GM06990 (cell line): ENCODE measurements at places on chromosomes 6 and 20.

DNA sequence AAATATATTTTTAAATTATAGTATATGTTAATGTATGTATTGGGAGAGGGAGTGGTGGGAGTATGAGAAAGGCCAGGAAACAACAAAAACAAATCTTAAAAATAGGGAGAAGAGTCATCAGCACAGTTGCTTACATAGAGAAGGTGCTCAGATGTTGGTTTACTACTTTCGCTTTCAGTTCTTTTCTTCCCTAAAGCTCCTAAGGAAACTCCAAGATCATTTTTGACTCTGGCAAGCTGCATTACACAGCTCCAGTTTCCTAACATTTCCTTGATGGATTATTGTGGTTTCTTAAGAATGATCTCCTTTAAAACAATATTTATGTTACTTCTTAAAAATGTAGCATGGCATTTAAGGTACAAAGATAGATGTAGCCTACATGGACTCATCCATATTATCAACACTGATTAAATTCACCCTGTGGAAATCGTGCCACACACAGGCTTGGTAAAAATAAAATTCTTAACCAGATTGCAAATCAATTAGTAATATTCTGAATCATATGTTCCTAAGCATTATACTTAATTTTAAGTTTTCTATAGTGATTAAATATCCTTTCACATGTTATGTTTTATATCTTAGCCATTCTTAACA, 118.0 kb upstream of the MAN1A1 start:
- DNase-seq, result no peak

GRCh38 chr6:106223300-106223930, 102.1 kb downstream of the ATG5 start:
- DNase-seq, result peak; percentile 18

GRCh38 chr6:143901885-143902750, 37.8 kb downstream of the ZC2HC1B start:
- DNase-seq, result peak; percentile 58

- no peak for DNase-seq
Observed at GRCh38 chr6:109706513-109706912, 15.4 kb downstream of the FIG4 start.

- DNase-seq, result no peak
Observed at GRCh38 chr6:9044426-9044825, 609.1 kb upstream of the SLC35B3 start.

GRCh38 chr6:66931787-66932186, 1224.8 kb upstream of the EYS start:
- DNase-seq, result no peak

GRCh38 chr20:46200582-46201570, 82.8 kb downstream of the CD40 start:
- no peak for DNase-seq

- no peak for DNase-seq
Observed at GRCh38 chr6:137625808-137626207, 131.6 kb upstream of the OLIG3 start.

- no peak for DNase-seq
Observed at GRCh38 chr6:100465701-100466409, 1.1 kb upstream of the SIM1 start.

DNA sequence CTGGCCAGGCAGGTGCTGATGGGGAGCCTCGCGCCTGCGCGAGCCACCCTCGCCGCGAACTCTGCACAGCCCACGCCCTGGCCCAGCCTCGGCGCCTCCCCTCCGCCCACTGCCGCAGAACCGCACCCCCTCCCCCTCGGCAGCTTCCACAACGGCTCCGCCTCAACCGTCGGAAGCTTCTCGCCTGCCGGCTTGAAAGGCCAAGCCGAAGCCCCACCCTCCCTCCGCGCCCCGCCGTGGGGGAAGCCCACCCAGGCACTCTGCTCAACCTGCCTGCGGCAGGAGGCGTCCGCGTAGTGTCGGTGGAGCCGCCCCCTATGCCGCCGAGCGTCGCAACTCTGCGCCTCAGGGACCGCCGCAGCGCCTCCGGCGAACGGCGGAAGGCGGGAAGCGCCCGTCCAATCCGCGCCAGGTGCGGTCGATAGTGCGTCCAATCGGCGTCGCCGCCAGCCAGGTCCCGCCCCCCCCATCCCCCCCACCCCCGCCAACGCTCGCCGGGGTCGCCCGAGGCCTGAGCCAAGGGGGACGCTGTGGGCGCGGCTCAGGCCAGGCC, at the start of gene SYCP2:
Gene SYCP2, minus strand, starts transcription at position 342 of the 553 bp plus-strand sequence. CDS start 11,224 bp downstream, outside the sequence.
- DNase-seq, result peak; percentile 47

- DNase-seq, result peak; percentile 36
Observed at GRCh38 chr20:58906894-58907293, 54.4 kb downstream of the GNAS start.

GRCh38 chr6:27617046-27617687, 144.3 kb upstream of the ZNF184 start:
- no peak for DNase-seq

GRCh38 chr6:4574007-4574406, 202.2 kb upstream of the CDYL start:
- no peak for DNase-seq

DNA sequence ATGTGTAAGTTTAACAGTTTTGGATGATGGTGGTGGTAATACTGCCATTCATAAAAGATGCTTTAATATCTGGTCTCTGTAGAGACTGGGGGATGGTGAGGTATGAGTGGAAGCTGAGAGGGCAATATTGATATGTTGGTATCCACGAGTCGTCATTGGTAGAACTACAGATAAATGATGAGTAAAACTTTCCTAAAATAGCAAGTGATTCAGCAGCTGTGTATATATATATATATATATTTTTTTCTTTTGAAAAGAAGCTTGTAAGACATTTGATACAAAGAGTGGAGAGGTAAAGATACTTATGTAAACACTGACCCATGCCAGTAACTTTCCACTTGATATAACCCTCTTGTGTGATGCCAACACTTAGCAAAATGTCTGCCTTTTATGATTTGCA, 41.7 kb upstream of the CITED2 start:
- no peak for DNase-seq

DNA sequence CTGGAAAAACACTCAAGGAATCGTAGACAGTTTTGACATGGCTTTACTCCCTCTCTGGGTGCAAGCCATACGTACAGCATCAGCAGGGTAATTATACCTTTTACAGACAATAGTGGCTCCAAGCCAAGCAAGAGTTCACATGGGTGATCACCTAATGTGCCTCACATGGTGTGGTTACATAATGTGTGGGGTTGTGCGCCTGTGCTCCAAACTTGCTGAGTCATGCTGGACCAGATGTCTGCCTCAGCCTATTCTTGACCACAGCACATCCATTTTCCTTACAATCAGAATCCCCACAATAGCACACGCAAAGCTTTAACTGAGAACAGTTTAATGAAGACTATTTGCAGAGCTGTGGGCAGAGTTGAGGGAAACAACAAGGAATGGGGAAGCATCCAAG, 74.5 kb downstream of the ALDH8A1 start:
- DNase-seq, result no peak

DNA sequence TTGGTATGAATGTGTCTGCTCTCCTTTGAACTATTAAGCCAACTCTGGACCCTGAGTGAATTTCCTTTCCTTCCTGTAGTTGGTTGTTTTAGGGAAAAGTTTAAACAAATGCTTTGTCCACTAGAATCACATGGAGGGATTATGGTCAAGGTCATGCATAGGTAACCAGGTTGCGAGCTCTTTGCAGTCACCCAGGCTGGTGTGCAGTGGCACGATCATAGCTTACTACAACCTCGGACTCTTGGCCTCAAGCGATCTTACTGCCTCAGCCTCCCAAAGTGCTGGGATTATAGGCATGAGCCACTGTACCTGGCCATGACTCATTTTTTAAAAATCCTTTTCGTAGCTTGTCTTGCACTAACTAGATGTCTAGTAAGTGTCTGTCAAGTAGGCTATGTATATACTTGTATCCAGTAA, 88.0 kb upstream of the SOX4 start:
- no peak for DNase-seq

DNA sequence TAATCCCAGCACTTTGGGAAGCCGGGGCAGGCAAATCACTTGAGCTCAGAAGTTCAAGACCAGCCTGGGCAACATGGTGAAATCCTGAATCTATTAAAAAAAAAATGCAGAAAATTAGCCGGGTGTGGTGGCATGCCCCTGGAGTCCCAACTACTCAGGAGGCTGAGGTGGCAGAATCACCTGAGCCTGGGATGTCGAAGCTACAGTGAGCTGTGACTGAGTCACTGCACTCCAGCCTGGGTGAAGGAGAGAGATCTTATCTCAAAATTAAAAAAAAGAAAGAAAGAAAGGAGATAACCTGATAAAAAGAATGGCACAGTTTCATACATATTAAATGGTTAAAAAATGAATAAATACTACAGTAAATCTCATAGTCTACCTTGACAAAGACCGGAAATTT, 123.6 kb upstream of the TNFAIP3 start:
- no peak for DNase-seq

- no peak for DNase-seq
Observed at GRCh38 chr6:90502381-90502780, 84.5 kb downstream of the MAP3K7 start.

DNA sequence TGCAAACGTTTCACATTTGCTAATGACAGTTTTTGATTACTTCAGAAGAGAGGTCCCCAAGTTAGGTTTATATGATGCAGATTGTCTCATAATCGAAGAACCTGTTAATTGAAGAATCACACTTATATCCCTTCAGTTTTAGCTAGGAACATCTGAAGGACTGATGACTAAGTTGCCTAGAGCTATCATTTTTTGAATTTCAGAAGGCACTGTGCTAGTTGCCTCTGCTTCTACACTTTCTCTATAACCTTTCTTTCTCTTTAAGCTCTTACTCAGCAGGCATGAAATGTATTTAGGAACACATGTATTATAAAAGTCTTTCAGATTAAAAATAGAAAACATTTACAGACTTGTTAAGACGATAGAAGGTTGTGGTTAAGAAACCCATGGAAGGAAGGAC, 14.4 kb upstream of the GJE1 start:
- no peak for DNase-seq

- DNase-seq, result no peak
Observed at GRCh38 chr20:25539742-25540672, 45.3 kb downstream of the NINL start.

- DNase-seq, result no peak
Observed at GRCh38 chr6:24980507-24981385, 45.0 kb upstream of the RIPOR2 start.
